ENCODE measurements at places on chromosomes 7 and 10.

DNA sequence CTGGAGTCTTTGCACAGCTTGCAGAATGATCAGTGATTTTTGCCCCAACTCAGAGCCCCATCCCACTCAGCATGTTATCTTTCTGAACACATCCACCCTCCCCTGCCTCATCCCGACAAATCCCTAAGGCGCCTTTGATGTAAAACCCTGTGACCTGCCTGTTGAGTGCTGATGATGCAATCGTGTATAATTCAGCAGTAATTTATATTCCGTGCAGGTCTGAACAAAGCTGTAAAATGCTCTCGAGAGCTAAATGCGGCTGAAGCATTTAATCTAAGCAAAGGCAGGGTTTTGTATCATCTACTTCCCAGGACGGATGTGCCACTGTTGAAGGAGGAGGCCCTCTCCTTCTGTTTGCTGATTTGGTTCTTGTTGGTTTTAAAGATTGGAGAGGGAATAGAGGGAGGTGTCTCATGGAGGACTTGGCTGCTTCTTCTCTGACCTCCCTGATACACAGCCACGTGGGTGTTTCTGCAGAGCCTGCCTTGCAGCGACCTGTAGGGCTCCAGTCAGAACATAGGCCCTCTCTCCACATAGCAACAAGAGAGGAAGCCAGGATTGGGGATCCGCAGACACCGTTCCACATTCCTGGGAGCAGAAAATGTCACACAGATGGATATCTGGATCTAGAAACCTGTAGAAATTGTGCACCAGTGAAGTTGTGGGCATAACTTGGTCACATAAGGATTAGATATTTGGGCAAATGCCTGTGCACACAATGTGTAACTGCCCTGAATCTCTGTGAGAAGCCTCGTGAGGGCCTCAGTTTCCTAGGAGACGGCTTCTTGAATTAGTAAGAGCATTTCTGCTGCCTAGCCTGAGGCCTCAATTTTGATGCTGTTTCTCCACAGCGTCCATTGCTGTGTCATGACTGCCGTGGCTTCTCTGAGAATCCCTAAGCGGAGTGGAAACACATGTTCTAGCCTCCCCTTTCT lies 90.2 kb upstream of the AGK start:
- DNase-seq = no peak

DNA sequence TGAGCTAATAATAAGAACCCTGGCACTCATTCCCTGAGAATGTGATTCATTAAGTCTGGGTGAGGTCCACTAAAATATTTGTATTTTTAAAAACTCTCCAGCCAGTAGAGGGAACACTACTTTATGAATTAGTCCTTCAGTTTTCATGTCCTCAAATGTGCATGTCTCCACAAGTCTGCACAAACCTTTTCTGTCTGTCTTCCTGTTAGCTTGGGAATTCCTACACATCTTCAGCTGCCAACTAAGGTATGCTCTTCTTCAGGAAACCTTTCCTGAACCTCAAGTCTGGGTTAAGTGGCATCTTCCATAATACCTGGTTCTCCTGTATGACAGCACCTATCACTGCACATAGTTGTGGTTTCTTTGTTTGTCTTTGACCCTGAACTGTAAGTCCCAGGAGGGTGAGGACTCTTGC lies 119.6 kb upstream of the MKX start:
- DNase-seq = no peak

GRCh38 chr10:97570146-97570788 lies 2.3 kb upstream of the ANKRD2 start:
- DNase-seq = no peak

- no peak for DNase-seq
Measured at GRCh38 chr7:42208572-42208971, 28.4 kb downstream of the GLI3 start.
